ENCODE measurements at places on chromosomes 1 and 21.

DNA sequence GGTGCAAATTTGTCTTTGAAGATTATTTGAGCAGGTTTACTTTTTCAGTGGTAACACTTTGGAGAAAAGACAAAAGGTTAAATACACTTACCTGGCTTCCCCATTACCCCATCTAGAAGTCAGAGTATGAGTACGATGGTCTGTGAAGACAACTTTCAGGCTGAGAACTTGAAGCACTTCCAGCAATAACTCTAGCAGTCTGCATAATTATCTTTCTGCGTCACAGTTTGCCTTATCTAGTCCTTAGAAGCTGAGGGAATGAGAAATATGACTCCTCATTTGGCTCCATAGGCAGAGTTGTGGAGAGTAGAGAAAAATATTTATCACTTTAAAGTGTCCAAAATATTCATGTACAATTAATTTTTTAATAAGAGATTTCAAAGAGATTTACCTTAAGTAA lies 323.4 kb upstream of the CAMK1G start:
- DNase-seq, result no peak

- DNase-seq, result no peak
Measured at GRCh38 chr1:21814241-21814918, 2.3 kb downstream of the LDLRAD2 start.

DNA sequence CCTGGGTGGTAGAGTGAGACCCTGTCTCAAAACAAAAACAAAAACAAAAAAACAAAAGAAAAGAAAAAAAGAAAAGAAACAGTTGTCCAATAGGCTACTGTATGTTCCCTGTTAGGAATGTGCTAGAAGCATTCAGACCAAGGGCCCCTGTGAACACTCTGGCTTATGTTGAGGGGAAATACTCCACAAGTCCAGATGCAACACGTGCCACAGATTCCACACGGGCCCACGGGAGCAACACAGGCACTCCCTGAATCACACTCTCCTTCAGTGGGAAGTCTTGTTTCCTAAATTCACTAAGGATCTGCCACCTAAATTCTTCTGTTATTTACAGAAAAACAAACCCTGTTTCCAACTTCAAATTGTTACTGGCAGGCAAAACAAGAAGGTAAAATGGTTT lies 291.1 kb downstream of the PCP4 start:
- no peak for DNase-seq

- peak; percentile 21 for DNase-seq
Measured at GRCh38 chr1:212976586-212976985, 26.2 kb downstream of the VASH2 start.

Measured in NCI-H69 (cell line).